ENCODE measurements at places on chromosomes 2 and 18.

- no peak for DNase-seq
These were observed 160.8 kb downstream of the PMAIP1 start for GRCh38 chr18:60060578-60060977.

DNA sequence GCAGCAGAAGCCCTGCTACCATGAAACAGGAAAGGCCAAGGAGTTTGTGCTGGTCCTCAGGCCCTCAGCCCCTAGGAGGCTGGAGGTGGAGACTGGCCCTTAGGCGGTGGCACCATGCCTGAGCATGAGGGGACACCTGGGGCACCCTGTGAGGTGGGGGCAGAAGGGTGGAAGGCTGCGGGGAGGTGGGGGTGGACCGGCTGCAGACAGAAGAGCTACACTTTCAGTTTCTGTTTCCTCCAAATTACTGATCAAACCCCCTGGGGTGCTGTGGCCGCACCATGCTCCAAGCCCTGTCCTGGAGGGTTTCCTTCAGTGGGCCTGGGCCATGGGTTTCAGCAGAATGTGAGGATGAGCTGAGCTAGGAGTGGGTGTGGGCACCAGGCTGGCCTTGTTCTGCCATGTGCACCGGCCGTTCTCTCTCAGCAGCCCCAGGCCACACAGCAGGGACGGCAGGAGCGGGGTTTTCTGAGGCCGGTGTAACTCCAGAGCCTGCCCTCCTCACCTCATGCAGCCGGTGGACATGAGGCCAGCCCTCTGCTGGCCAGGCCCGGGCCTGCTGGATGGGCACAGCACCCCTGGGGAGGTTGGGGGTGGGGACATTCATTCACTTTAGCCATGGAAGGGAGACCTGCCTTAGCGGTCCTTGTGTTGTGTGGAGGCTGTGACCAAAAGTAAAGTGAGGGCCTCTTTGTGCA is 51.5 kb downstream of the PLEKHB2 start:
- no peak for DNase-seq

GRCh38 chr18:77001041-77001440 is 131.5 kb downstream of the MBP start:
- no peak for DNase-seq

GRCh38 chr2:97359861-97360584 is 229.7 kb downstream of the ANKRD36B start:
- no peak for DNase-seq

- no peak for DNase-seq
These were observed 39.4 kb upstream of the ASB1 start for GRCh38 chr2:238387332-238387731.

- DNase-seq, result no peak
These were observed 22.2 kb downstream of the MCFD2 start for GRCh38 chr2:46893269-46893939.

DNA sequence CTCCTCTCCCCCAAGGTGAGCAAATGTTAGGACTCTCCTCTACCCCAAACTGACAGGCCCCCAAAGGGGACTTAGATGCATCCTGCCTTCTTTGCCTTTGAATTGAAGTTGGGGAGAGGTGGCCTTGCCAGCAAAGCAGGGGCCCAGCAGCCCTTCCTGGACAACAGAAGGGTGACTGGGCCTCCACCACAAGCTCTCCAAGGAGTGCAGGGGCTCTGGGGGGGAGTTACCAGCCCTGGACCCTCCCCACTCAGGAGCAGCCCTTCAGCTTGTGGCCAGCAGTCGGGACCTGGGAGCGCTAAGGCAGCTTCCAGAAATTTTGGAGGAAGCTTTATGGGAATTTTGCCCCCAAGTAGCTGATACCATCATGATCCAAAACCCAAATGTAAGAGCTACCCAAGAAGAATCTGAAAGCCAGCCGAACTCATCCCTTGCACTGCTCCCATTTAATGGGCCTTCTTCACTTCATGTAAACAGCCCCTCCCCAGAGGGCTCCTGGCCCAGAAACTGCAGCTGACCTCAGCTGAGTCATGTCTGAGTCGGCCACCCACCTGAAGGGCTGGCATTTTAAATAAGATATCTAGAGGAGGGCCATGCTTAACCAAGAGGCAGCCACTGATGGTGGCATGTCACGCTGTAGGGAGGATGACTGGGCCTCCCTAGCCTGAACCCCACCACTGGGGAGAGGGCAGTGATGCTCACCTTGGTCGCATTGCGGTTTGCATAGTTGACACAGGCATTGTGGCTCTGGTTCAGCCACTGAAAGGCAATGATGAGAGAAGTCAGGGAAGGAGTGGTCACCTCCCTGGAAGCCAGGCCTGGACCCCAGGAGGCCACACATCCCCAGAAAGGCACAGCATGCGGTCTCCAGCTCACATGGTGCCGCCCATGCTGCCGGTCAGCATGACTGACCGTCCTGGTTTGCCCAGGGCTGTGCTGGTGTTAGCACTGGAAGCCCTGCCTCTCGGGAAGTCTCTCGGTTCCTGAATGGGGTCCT is 71.5 kb downstream of the SFXN5 start:
- no peak for DNase-seq

GRCh38 chr2:120919216-120919615 is 183.5 kb downstream of the GLI2 start:
- no peak for DNase-seq

DNA sequence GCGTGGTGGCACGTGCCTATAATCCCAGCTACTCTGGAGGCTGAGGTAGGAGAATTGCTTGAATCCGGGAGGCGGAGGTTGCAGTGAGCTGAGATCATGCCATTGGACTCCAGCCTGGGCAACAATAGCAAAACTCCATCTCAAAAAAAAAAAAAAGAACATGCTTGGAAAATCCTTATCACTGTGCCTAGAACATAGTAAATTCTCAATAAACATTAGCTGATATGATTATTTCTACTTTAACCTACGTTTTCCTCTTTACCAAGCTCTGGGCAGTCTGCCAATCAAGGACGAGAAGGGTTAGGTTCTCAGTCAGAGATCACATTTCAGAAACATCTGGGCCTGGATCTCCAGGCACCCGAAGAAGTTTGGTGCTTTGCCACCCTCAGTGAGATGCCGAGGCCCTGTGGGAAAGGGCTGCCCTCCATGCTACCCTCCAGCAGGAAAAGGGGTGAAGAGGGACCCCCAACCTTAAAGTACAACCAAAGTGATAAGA is 107.7 kb downstream of the BCL11A start:
- peak; percentile 37 for DNase-seq

GRCh38 chr2:203237346-203238238 is 1.2 kb upstream of the CYP20A1 start:
- no peak for DNase-seq

- no peak for DNase-seq
These were observed 58.3 kb downstream of the NFATC1 start for GRCh38 chr18:79453816-79454735.

DNA sequence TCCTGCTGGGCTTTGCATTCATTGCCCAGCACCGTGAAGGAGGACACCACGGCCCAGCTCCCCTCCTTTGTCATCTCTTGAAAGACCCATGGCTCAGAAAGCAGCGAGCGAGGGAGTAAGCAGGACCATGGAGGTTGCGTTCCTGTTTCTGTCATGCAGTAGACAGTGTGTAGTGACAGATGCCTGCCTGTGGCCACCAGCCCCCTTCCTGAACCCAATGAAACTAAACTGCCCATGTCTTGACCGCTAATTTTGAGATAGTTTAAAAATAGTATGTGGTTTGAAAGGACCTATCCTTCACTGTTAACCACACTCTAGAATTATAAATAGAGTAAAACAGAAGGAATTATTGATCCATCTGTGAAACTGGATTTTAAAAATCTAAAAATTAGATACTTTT is 88.2 kb downstream of the ASAP2 start:
- no peak for DNase-seq

- DNase-seq, result no peak
These were observed 11.3 kb downstream of the MBD5 start for GRCh38 chr2:148032215-148032614.

DNA sequence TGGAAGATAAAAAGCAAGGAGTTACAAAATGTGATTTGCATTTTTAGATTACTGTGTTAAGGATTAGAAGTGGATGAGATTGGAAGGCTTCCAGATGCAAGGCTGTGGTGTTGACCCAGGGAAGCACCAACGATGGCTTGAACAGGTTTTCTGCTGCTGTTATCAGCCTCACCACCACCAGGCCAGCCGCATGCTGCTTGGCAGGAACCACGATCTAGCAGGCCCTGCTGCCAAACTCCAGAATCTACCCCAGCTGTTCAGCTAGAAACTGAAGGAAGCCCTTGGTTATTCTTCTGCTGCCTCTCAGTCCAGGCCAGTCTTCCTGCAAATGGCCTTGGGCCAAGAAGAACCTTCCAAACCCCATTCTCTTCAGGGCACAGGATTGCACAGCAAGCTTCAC is 133.9 kb downstream of the MTCL1 start:
- no peak for DNase-seq

DNA sequence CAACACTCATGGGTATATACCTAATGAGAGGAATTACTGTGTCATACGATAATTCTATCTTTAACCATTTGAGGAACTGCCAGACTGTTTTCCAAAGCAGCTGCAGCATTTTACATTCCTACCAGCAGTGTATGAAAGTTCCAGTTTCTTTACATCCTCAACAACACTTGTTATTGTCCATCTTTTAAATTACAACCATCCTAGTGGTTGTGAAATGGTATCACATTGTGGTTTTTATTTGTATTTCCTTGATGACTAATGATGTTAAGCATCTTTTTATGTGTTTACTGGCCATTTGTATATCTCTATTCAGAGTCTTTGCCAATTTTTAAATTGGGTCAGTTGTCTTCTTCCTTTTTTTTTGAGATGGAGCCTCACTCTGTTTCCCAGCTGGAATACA is 4.0 kb upstream of the CKAP2L start:
- DNase-seq, result no peak

- DNase-seq, result no peak
These were observed 107.9 kb upstream of the CDH20 start for GRCh38 chr18:61225336-61225735.

- DNase-seq, result no peak
These were observed 161.6 kb upstream of the EPB41L3 start for GRCh38 chr18:5705393-5705792.

GRCh38 chr2:163698857-163699256 is 37.0 kb downstream of the FIGN start:
- DNase-seq, result peak; percentile 78

- peak; percentile 18 for DNase-seq
These were observed 231.7 kb downstream of the PARD3B start for GRCh38 chr2:204776781-204777559.

DNA sequence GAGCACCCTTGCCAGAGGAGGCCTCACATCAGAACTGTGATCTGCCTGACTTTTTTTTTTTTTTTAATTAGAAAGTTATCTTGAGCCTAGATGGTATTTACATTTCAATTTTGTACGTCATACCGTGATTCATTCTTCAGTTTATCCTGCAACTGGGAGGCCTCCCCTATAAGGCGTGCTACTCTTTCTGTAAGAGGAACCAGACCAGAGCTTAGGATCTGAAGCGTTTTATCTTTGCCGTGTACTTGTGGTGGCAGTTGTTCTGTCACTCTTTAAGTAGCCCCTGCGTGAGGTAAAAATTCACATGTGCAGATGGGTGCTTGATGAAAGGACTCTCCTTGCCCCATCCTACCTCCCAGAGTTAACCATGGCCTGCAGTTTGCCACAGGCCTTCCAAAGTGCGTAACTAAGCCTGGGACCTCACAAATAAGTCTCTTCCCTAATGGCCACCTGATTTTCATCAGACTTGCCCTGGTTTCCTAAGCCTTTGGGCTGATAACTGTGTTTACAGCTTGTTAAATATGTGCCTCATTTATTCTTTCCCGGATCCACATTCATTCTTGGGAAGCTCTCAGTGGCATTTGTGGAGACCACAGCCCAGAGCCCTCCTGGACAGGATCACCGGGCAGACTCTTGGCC is 96.0 kb downstream of the MTCL1 start:
- DNase-seq, result no peak

DNA sequence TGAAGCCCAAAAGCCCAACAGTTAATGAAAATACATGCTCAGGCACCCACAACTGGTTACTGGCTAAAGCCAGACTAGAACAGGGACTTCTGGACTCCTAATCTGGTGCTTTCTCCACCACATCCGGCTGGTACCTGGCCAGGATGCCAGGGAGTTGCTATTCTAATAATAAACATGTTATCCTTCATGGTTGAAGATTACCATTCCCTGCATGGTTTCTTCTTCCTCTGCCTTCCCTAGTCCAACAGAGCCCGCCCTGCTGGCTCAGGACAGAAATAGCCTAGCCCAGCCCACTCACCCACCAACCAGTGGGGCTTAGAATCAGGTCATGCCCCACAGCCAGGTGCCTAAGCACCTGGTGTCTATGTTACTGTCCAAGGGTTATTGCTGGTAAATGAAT is 184.2 kb downstream of the TMEM247 start:
- peak; percentile 41 for DNase-seq
